Stimulated activated memory B cell treated with anti-CD40 and anti-IgM and Interleukin-4, amounts not matched to agents 10 μg/mL and 1 μg/mL and 100 μg/mL, for 72 hours (primary cell): ENCODE measurements at places on chromosomes 11 and 22.

GRCh38 chr11:1410366-1411291, 20.9 kb downstream of the BRSK2 start:
- ATAC-seq: no peak

DNA sequence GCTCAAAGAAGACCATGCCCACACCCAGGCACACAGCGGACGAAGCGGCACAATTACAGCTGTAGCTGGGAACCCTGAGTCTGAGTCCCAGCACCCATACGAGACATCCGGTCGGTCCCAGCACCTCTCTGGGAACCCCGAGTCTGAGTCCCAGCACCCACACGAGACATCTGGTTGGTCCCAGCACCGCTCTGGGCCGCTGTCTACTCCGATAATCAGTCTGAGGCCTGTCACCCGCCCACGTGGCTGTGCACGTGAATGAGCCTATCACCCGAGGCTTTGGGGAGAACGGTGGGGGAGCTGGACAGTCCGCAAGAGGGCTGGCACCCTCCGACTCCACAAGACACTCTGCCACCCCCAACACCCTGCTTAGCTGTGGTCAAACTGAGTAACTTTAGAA, 6.2 kb downstream of the TTLL8 start:
- ATAC-seq: no peak

GRCh38 chr22:30652852-30653251, 14.8 kb downstream of the DUSP18 start:
- ATAC-seq: no peak

GRCh38 chr11:77471558-77472193, 2.2 kb downstream of the PAK1 start:
- no peak for ATAC-seq
